ENCODE measurements at places on chromosomes 6 and 20. TPM values are rescaled to one million over a fixed set of nuclear protein-coding genes. Genes with fewer than 3 reads are reported as not detected.

SLC18B1 gene
- total RNA-seq, result 6.3 TPM

RAD21L1 gene
- total RNA-seq, result not detected

NOX3 gene
- total RNA-seq, result not detected

C6orf15 gene
- total RNA-seq, result not detected

Data from uterine smooth muscle cell (primary cell).